Activated CD4-positive, alpha-beta T cell treated with anti-CD3 and anti-CD28 coated beads, Interleukin-10, Interleukin-2, amounts not matched to agents 100 ng/mL and 50 ng/mL, durations not matched to agents 16 hours and 8 hours (primary cell): ENCODE measurements at places on chromosomes 3 and 15.

DNA sequence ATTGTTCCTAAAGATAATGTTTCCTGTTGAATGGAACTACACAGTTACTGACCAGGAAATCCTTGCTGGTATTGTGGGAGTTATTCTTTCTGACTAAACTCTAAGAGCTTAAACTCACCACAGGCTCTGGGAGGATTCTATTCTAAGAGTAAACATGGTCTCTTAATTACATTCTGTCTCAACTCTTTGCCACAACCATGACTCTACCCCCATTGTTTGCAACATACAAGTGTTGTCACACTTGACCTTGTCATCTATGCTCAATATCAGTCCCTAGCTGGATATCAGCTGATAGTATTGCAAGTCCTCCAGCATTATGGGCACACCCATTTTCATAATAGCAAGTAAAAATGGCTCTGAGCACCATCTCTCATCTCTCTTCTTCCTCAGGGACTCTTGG, 29.6 kb upstream of the SECISBP2L start:
- DNase-seq = no peak

- DNase-seq = no peak
Measured at GRCh38 chr3:156311930-156312329, 191.6 kb downstream of the KCNAB1 start.

DNA sequence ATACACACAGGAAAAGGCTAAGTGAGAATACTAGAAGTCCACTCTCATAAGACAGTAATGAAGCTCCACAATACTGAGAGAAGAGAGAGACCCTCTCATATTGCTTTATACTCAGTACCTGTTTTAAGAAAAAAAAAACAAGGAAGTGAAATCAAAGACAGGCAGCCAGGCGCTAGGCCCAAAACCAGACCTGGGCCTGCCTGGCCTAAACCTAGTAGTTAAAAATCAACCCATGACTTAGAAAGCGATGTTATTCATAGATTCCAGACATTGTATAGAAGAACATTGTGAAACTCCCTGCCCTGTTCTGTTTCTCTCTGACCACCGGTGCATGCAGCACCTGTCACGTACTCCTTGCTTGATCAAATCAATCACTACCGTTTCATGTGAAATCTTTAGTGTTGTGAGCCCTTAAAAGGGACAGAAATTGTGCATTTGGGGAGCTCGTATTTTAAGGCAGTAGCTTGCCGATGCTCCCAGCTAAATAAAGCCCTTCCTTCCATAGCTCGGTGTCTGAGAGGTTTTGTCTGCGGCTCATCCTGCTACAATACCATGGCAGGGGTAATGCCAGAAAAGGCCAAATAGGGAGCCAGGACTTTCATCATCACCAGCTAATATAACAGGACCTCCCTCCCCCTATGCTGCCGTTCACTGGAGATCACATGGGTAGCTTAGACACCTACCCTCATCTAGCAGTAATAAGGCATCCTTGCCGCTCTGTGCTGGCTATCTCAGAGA, 1294.1 kb downstream of the NSUN3 start:
- DNase-seq = no peak

DNA sequence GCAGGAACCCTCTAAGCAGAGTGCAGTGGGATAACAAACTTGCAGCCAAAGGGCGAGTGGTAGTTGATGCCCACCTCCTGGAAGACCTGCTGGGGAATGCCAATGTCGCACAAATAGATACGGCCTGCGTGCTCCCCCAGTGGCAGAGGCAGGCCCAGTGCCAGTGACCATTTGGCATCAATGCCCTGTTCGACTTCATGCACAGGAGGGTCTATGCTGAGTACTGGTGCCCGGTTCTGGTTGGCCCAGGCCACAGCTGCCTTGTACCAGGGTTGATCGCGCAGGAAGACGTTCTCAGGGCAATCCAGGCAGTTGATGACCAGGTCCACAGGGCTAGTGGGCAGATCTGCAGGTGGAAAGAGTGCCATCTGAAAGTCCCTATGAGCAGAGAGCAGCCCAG, 17.0 kb downstream of the CLK3 start:
- DNase-seq = no peak

- DNase-seq = no peak
Measured at GRCh38 chr3:143998266-143998665, 26.6 kb downstream of the DIPK2A start.

DNA sequence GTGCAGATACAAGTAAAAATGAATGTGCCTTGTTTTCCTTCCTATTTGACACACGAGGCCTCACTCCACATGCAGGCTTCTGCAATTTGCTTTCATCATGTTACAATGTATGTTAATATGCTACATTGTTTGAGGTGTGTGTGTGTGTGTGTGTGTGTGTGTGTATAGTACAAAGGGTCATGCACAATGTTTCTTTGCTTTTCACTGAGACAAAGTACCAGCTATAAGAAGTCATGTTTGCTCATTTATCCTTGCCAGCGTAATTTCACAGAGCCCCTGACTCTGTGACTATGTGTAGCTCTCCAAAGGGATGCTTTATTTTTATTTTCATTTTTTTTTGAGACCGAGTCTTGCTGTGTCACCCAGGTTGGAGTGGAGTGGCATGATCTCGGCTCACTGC, 38.0 kb upstream of the NEDD4 start:
- no peak for DNase-seq

GRCh38 chr3:150216866-150217600, 191.1 kb upstream of the TSC22D2 start:
- no peak for DNase-seq

- no peak for DNase-seq
Measured at GRCh38 chr15:73295630-73296286, 73.0 kb downstream of the HCN4 start.

DNA sequence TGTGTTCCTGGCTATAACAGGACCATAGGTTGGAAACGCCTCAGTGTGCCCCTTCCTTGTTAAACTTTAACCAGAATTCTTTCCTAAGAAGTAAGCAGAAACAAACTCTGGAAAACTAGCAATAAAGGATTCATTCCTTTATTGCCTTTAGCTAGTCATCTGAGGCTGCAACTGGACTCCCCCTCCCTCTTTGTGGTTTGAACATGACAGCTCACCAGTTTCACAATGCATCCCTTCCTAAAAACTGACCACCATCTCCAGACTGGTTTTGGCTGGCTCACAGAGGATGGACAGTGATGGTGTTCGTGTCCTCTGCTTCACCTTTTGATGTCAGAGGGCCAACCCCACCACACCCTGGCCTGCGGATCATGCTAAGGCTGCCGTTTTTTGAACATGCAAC, 27.9 kb upstream of the TGFBR2 start:
- no peak for DNase-seq

GRCh38 chr15:75661100-75661755, 13.5 kb downstream of the SNX33 start:
- no peak for DNase-seq

GRCh38 chr3:50078622-50079021, 10.1 kb upstream of the RBM5 start:
- DNase-seq = peak; percentile 14

DNA sequence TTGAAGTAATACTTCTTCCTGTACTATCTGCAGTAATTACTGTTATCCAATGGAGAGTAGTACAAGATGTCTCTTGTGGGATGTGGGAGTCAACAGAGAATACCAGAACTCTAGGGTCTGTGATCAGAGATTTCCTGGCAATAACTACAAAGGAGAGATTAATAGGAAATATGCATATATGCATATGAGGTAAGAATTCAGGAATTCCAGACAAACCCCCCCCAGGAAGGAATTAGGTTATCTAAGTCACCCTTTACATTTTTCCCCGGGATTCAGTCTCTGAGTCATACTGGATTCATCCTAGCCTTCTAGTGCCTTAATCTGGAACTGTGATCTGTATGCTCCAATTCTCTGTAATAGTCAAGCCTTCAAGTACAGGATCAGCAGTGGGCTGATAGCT, 49.4 kb downstream of the GTF2E1 start:
- no peak for DNase-seq

DNA sequence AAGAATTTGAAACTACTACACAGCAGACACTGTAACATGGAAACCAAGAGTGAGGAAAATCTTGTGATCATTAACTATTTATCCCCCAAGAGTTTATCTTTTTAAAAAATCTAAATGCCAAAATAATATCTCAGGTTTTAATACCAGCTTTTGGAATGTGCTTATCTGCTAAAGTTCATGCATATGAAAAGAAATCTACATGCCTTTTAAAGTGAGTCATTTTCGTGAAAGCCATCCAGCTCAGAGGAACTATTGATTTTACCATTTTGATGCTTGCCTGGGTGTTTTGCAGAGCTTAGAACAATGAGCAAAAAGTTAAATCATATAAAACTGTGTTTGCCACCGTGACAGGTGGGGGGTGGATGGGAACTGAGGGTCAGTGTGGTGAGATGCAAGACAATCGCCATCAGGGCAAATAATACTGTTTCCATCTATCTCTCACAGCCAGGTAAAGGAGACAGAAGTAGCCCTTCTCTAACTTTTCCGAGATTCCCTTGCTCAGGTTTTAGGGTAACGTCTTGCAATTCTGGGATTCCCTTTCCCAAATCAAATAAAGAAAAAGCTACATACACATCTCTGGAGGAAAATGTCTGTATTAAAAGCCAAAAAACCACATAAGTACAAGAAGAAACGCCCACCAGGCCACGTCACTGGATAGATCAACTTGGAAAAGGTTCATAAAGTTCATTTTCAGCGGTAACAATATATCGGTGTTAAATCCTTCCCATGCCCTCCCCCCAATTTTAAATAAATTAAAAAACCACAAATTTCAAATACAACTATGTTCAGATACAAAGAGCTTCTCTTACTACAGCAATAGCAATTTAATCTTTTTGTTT, 2.0 kb downstream of the TMEM158 start:
- no peak for DNase-seq

- no peak for DNase-seq
Measured at GRCh38 chr3:49131576-49131975, 1.3 kb downstream of the LAMB2 start.

GRCh38 chr15:58582160-58582559, 150.4 kb downstream of the LIPC start:
- no peak for DNase-seq

DNA sequence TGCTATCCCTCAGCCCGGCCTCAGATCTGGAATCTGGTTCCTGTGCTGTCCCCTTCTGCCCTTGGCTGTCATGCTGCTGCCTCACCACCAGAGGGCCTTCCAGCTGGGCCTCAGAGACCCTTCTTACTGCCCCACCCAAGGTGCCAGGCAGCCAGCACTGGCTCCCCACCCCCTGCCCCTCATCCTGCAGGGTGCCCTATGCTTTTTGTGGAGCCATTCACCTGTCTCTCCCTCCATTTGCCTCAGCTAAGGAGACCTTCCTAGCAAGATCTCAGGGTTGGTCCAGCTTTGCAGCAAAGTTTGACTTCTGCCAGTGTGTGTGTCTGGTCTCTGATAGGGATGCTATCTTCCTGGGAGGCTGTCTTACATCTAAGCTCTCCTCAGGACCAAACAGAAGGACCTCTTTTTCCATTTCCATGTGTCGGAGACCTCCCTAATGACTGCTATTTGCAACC, 1.9 kb upstream of the VWA5B2 start:
- peak; percentile 64 for DNase-seq
